Stimulated activated CD8-positive, alpha-beta memory T cell treated with anti-CD3 and anti-CD28 coated beads, Interleukin-4, amount 100 ng/mL, for 4 hours (primary cell): ENCODE measurements at places on chromosomes 1 and 21.

- DNase-seq, result no peak
Measured at GRCh38 chr1:187433598-187433997, 604.8 kb downstream of the PLA2G4A start.

GRCh38 chr1:37721565-37721964, 29.2 kb downstream of the CDCA8 start:
- no peak for DNase-seq

DNA sequence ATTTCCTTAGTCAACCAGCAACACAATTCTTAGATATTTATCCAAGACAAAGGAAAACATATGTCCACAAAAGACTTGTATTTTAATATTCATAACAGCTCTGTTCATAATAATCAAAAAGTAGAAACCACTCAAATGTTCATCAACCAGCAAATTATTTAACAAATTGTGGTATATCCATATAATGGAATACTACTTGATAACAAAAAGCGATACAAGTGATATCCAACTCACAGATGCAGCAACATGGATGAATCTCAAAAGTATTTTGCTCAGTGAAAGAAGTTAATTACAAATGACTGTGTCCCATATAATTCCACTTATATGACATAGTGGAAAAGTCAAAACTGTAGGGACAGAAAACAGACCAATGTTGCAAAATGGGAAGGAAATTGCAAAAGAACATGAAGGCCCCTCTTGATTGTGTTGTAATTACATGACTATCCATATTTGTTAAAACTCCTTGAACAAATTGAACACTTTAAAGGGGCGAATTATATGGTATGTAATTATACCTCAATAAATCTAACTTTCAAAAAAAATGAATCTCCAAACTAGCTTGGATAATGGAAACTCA, 116.9 kb downstream of the EDEM3 start:
- DNase-seq, result no peak

DNA sequence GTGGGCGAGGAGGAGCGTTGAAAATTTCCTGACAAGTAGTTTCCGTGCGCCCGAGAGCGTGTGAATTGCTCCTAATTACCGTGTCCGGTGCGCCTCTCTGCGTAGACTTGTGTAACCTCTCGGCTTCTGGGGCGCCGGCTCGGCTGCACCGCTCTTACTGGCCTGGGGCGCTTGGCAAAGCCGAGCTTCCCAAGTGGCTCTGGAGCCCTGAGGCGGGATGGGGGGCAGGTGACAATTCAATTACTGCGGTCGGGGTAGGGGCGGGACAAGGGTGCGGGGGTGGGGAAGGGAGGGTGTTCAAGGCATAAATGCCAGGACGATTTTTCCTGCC, 392 bp upstream of the DMRTA2 start:
- no peak for DNase-seq

GRCh38 chr1:214154596-214155292, 126.2 kb upstream of the SMYD2 start:
- DNase-seq, result no peak

- no peak for DNase-seq
Measured at GRCh38 chr1:78641558-78641957, 8.1 kb upstream of the IFI44 start.

DNA sequence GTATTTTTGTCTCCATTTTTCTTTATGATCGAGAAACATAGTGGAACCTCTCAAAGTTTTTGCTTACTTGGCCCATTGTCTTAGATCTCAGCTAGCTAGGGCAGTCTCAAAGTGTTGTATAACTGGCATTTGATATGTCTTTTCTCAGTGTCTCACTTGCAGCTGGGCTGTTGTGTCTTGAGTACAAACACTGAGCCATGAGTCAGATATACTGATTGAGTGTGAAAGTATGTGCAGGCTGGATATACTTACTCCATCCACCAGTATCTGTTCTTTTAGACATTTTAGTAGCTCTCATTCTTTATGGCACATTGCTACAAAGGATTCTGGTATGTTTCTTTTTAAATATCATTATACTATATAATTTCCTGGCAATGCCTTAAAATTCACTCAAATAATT, 14.3 kb upstream of the GPR52 start:
- DNase-seq, result no peak
